Germinal center (tissue), 1 donor: ENCODE measurements at places on chromosomes 13 and 19.

DNA sequence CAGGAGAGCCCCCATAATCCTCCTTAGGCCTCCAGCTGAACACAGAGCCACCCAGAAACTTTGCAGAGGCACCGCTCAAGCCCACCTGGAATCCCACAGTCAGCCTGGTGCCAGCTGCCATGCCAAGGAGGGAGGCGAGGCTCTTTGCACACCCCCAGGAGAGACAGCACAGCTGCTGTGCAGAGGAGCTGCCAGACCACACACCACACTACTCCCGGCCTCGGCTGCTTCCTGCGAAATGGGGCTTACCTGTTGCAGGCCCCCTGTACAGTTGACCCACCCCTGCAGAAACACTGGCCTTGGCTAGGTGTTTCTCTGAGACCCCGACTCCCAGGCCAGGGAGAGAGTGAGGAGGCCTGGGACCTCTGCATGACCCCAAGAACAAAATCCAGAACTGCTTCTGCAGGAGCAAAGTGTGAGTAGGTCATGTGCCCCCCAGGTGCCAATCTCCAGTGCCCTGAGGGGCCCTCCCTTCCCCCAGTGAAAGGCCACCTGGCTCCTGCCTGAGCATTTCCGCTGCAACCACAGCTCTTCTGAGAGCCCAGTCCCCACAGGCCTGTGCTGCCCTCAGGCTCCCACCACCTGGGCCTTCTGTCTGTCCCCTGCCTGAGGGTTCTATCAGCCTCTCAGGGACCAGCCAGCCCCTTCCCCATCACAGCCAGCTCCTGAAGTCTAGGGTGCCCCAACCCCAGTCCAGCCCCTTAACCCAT lies 580.4 kb downstream of the UQCRFS1 start:
- DNase-seq = peak; percentile 3

DNA sequence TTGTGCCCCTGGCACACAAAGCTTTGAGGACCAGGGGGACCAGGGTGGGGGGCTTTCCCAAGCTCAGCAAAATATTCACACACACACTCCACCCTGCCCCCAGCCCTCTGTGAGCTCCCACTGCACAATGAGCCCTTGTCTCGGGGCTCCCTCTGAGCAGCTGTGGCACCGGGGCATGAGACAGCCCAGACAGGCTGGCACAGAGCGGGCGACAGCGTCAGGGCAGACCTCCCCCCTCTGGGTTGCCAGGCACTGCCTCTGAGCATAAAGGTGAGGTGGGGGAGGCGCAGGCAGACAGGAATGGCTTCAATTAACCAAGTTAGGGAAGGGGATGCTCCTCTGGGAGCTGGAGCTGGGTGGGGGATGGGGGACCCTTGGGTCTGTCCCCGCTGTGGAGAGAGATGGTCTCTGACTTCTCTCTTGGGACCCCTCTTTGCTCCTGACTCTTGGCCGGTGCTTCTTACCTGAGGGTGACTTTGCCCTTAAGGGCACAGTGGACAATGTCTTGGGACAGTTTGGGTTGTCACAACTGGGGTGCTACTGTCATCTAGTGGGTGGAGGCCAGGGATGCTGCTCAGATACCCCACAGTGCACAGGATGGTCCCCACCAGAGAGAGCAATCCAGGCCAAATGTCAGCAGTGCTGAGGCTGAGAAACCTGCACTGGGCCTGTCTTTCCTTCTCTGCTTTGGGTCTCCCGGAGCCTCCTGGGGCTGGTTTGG lies 30.3 kb downstream of the LYL1 start:
- DNase-seq = no peak

DNA sequence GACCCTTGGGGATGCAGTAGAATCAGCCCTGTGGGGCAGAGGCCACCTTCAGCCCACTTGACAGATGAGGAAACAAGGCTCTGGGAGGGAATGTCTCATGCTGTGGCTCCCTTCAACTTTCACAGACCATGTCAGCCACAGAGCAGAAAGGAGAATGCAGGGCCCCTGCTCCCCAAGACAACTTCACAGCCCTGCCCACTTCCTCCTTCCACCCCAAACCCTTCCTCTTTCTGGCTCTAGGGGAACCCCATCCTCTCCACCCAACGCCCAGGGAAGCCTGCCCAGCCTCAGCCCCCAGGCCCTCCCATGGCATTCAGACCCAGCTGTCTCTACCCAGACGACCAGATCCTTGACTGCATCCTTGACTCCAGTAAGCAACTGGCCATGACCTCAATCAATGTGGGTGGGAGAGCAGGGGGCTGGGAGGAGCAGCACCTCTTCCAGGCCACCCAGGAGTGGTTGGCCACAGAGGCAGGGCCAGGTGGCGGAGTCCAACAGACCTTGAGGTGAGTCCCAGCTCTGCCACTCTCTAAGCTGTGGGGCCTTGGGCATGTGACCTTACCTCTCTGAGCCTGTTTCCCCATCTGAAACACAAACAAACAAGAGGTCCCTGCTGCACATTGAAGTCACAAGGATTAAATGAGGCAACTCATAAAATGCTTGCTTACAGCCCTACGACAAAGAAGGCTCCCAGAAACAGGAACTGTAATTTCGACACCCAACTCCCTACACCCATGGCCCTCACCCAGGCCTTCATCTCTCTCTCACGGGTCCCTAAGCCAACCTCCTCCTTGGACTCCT lies 15.8 kb downstream of the DEDD2 start:
- DNase-seq = peak; percentile 88

DNA sequence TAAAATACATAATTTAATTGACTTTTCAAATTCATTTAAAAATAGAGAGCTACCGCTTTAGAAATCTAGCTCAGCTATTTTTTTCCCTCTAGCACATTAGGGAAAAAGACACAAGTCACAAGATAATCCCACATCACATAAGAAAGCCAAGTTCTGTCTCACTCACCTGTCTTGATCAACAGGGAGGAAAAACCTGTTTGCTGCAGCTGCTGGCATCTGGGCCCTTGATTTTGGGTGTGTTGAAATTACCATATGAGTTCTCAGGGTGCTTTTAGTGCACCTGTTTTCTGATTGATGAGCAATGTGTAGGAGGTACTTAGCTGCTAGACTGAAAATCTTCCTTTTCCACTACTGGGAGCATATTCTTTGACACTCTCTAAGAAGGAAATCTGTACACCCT lies 53.8 kb downstream of the ZDHHC20 start:
- no peak for DNase-seq

GRCh38 chr13:49571299-49572240 lies 13.8 kb downstream of the RCBTB1 start:
- no peak for DNase-seq

DNA sequence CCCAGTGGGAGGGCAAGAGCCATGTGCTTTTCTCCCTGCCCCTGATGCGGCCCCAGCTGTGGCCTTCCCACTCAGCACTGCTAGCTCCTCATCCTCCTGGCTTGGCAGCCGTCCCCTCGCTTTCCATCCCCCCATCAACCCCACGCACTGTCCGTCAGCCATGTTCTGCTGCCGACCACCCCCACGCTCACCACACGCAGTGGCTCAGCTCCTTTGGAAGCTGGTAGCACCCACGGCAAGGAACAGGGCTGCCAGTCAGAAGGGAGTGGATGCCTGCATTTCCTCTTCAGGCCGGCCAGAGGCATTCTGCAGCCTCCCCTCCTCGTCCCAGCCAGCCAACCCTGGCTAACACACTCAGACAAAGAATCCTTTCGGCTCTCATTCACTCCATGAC lies 6.3 kb downstream of the CALM3 start:
- DNase-seq = no peak

DNA sequence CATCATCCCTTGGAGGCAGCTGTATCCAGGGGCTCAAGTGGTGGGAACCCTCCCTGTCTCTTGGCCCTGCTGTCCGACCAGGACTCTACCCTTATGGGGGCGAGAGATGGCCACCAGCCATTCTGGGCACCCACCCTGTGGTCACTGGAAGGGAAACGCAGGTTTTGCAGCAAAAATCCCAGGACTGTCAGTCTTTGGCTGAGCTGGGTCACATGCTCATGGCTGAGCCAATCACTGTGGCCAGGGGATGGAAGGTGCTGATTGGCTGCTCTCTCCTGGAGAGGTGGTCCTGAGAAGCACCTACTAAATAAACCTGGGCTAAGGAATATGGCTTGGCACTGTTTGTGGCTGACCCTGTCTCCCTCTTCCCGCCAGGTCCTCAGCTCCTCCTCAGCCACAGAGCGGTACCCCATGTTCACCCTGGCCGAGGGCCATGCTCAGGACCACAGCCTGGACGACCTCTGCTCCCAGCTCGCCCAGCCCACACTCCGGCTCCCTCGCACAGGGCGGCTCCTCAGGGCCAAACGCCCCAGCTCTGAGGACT lies 8.9 kb downstream of the ATG4D start:
- peak; percentile 50 for DNase-seq

DNA sequence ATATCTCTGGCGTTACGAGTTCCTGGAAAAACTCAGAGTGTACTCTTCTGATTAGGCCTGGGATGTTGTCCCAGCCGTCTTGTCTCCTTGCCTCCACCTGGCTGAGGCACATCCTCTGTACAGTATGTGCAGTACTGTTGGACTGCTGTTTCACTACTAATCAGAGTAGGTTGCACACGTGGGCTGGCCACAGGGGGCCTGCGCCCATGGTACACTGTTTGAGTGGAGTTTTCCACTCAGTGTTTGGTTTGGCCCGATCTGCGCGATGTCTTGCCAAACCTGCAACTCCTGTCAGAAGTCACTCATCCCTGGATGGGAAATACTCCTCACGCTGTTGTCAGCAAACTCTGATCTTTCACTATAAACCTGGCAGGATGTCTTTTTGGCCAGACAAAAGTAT lies 189.6 kb upstream of the CSNK1A1L start:
- no peak for DNase-seq

DNA sequence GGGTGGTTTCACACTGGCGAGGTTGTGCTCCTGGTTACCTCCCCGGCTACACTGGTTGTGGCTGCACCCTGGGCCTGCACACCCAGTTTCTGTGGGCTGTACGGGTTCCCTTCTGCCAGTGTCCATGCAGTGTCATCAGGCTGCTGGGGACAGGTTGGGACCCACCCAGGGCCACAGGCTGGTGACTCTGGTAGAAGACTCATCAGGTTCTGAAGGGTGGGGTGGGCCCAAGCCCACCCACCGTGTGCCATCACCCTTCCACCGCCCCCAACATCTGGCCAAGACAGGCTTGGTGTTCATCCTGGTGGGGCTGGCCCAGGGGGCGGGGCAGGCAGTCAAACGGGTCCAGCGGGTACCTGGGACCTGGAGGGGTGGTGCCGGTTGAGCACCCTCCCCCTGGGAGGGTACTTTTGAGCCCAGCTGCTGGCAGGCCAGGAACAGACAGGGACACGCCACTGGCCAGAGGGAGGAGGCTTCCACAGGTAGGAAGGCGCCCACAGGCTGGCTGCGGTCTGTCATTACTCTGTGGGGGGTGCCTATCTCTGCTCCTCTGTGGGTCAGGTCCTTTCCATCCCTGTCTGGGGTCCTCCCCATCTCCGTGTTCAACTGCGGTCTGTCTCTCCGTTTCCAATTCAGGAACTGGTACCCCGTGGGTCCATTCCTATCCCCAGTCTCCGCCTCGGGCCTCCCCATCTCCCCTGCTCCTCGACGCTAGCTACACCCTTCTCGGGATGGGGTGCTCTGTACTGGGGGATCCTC lies at the start of gene RNF225:
Gene RNF225 (plus strand): TSS at position 437 of the 759 bp plus-strand sequence. CDS start 434 bp downstream, outside the sequence.
- no peak for DNase-seq

- DNase-seq = no peak
Measured at GRCh38 chr13:47798194-47798593, 202.9 kb downstream of the SUCLA2 start.

GRCh38 chr19:38678217-38678890 lies 30.9 kb downstream of the ACTN4 start:
- no peak for DNase-seq
